ENCODE measurements at places on chromosomes 5 and 9.

DNA sequence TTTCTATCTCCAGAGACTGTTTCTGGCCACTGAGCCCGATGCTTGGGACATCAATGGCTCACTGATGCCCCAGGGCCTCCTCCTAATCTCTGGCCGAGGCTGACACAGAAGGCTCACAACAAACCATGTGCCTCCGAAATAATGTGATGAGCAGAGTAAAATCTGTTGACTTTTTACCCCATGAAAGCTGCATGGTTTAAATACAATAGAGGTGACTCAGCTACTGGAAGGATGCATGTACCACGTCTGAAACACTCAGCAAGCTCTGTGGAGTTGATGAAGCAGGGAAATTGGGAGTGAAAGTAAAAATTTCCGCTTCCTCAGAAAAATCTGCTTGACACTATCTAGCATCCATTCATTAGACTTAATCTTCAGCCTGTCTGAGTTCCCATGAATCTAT, 111.1 kb upstream of the EQTN start:
- no peak for DNase-seq

DNA sequence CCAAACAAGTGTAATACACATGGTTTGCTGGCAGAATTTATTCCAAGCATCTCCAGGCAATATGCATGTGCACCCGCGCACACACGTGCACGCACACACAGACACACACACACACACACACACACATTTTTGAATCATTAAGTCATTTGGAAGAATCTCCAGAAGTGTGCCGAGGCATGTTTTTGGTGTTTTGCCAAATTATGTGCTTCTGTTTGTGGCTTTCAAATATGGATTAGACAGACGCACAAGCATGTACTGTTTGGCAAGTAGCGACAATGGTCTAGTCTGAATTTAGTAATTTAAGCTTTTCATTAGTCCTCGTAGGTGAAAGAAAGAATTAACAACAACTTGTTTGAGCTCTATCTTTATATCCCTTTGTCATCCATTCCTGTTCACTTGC, 36.7 kb downstream of the NFIB start:
- DNase-seq = no peak

- DNase-seq = no peak
Measured at GRCh38 chr9:36867672-36868471, 166.2 kb downstream of the PAX5 start.

GRCh38 chr5:180208038-180208434, 975 bp downstream of the RASGEF1C start:
- DNase-seq = no peak

DNA sequence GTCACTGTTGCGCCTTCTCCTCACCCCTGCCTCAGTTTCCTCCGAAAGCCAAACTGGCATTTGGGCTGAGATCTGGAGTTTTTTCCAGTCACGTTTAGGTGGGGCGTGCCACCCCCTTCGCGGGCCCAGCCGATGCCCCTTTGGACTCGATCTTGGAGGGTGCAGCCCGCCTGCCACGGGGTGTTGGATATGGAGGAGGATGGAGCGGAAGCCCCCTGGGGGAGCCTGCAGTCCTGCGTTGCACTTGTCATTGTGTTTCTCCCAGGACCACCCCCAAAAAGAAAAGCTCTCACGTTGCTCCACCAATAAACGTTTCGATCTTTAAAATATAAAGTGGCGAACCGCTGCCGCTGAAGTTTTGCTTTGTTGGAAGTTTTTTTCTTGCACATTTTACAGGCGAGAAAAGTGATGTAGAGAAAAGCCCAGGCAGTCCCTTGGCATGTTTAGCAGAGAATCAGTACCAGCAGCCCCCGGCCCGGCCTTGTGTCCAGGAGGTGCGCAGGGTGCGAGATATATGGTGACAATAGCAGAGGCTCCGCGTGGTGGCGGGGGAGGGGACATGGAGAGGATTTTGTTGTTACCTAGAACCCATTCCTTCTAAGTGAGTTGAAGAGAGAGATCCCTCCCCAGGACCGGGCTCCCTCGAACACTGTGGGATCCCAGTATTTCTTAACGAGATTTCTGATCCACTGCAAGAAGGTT, 681 bp downstream of the F2R start:
- peak; percentile 9 for DNase-seq

GRCh38 chr5:139306197-139306596, 12.7 kb downstream of the MATR3 start:
- peak; percentile 20 for DNase-seq

DNA sequence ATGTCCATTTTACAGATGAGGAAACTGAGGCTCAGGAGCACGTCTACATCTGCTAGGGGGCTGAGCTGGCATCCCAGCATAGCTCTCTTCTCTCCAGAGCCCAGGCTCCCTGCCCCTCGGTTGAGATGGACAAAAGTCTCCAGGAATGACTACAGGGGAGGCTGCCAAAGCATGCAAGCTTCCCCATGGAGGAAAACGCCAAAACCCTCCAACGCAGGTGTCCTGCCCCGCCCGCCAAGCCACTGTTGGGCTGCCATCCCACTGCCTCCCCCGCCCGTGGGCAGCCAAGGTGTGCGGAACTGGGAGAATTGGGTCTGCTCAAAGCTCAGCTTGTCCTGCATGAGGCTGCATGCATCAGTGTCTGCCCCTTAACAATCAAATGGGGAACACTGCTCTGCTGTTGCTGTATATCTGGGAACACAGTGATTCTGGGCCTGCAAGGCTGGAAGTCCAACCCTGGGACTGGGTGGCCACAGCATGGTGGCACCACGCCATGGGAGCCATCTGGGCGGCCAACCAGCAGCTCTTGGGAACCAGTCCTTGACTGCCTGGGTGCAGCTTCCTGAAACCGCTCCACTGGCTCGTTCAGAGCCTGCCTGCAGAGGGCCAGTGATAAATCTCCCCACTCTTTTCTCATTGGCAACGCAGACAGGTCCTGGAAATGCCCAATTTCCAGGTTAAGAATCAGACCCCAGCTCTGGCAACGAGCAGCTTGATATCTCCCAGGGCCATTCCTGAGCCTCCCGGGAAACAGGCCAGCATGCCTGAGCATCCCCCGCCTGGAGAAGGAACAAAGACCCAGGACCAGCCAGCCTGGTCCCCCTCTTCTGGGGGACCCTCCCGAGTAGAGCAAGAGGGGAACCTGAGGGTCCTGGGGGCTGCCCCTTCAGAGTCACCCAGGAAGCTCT, 3.5 kb downstream of the RALGDS start:
- DNase-seq = no peak

- DNase-seq = no peak
Measured at GRCh38 chr9:116377179-116377798, 223.7 kb downstream of the PAPPA start.

DNA sequence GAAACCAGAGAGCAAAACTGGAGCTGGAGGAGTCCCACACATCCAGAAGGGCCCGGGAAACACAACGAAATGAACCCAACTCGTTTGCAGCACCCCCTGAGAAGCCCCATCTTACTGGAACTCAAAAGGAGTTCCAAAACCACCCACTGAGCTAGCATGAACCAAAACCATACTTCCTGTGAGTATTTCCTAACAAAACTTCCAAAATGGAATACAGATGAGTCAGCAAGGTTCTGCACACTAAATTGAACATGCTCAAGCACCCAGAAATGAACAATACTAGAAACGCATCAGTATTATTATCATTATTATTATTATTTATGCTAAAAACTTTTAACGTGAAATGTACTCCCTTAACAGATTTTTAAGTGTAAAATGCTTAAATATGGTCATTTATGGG, 8.0 kb upstream of the SPOCK1 start:
- no peak for DNase-seq

DNA sequence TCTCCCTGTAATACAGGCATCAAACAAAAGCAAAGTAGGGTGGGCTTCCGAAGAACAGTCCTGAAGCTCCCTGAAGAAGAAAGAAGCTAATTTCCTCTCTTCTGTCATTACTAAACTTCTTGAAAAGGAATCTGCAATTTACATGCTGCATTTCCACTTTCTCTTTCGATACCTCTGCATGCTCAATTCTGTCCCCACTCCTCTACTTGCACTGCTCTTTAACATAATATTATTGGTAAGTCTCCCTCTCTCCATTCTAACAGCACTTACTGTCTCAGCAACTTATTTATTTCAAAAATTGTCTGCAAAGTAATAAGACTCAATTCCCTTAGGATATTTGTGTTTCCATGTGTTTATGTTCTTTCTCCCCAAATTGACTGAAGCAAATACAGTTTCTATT, 3.9 kb upstream of the PLPP1 start:
- DNase-seq = no peak

DNA sequence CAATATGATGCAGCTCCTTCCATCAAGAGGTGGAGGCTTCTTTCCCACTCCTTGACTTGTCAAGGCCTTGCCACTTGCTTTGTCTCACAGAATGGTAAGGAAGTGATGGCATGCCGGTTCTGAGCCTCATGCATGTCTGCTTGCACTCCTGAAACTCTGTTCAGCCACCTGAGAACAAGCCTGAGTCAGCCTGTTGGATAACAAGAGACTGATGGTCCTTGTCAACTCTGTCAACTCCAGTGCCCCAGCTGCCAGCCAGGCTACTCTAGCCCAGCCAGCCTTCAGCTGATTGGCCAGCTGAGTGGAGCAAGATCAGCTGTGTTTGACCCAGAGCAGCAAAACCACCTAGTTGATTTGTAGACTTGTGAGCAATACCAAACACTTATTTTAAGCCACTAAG, 4.4 kb upstream of the TENT4A start:
- no peak for DNase-seq

- DNase-seq = no peak
Measured at GRCh38 chr5:143230676-143230996, 172.8 kb downstream of the NR3C1 start.

DNA sequence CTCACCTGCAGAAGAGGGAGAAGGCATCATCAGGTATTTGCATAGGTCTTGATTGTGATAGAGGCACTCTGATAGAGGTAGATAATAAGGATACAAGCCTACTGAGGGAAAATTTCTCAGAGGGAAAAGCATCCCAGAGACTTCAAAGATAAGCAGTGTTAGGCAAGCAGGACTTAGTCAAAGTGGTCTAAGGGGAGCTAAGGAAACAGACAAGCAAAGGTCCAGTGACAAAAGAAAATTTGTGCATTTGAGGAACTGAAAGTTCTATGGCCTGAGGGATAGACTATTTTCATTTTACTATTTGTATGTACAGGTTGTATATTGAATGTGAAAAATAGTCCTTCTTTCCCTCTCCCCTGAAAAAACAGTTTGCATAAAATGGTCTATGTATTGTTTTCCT, 27.4 kb downstream of the OXCT1 start:
- no peak for DNase-seq

DNA sequence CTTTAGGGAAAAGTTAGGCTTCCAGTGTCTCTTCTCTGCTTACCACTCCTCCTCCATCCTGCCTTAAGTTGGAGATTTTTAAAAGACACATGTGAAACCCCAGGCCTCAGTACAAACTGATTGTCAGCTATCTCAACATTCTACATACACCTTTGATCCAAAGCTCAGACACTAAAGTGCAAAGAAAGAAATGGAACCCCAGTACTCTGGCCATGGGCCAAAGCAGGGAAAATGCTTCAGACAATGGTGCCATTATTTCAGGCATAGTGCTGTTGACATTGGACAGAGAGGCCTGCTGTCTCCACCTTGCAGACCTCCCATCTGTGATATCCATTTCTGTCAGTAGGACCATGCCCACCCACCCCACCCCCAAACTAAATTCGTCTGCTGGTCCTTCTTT, 49.1 kb downstream of the G3BP1 start:
- no peak for DNase-seq

DNA sequence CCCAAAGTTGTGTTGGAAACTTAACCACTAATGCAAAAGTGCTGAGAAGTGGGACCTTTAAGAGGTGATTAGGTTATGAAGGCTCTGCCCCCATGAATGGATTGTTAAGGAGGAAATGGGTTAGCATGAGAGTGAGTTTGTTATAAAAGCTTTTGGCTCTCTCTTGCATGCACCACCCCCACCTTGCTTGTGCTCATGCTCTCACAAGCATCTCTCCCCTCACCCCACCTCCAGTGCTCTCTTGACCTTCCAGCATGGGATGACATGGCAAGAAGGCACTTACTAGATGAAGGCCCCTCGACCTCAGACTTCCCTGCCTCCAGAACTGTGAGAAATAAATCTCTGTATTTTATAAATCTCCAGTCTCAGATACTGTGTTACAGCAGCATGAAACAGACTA, 52.8 kb downstream of the RICTOR start:
- no peak for DNase-seq

- DNase-seq = no peak
Measured at GRCh38 chr5:154301726-154302125, 111.2 kb downstream of the GALNT10 start.

- DNase-seq = no peak
Measured at GRCh38 chr9:133513214-133514100, 11.3 kb downstream of the MYMK start.
